GM12864 (cell line): ENCODE measurements at places on chromosomes 2 and 18.

DNA sequence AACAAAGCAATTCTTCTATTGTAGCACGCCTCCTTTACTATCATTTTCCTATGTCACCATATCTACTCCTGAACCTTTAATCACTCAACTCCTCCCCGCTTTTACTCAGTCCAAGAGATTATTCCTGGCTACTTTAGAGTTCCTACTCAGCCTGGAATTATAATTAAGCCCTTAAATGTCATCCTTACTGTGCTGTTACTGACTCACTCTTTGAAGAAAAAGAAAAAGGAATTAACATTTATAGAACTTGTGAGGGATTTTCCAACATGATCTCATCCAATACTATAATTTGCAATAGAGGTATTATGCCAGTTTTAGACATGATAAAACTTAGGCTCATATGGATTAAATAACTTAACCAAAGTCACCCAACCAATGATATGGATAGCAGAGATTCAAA, 61.7 kb downstream of the CCDC88A start:
- no peak for DNase-seq

- DNase-seq, result peak; percentile 51
These were observed 11.4 kb upstream of the GALNT5 start for GRCh38 chr2:157245846-157246764.

DNA sequence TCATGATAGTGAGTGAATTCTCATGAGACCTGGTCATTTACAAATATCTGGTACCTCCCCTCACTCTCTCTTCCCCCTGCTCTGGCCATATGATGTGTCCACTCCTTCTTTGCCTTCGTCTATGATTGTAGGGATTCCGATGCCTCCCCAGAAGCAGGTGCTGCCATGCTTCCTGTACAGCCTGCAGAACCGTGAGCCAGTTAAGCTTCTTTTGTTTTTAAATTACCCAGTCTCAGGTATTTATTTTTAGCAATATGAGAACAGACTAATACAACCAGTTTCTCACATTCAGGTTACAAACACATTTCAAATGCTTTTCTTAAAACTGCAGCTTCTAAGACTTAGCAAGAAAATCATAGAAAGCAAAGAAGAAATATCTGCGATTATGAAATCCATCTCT, 321.2 kb upstream of the CDH7 start:
- DNase-seq, result no peak

DNA sequence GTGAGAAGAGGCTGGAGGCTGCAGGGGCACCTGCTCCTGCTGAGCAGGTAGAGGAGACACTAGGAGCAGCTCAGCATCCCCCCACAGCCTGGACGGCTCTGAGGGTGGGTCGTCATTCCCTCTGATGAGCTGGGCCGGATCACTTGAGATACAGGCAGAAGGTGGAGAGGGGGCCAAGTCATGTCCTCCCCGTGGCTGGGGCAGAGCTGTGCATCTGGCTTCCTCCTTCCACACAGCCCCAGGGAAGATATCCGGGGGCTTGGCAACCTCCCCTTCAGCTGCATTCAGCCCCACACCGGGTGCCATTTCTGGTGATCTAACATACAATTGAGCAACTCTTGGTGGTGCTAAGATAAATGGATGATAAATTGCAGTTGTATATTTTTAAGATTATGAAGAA, 236.9 kb downstream of the LDLRAD4 start:
- no peak for DNase-seq

DNA sequence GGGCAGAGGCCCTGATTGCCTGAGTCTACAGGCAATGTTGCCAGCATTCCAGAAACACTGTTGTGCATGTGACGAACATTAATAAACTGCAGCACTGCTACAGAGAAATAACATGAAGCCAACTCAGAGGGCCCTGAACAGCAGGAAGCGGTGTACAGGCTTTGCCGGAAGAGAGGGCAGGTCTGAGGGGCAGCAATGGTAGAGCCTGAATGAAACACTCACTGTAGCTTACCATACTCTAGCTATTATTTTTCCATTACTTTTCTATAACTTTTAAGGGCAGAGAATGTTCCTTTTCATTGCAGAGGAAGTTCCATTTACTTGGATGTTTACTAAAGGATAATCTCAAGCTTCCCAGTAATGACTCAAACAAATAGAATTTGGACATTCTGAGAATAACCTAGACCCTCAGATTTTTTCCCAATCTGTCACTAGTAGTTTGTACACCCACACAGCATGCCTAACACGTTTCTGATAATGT, 150.4 kb downstream of the MTX2 start:
- DNase-seq, result no peak
